ENCODE measurements at places on chromosomes 6 and 20. TPM values are rescaled to one million over a fixed set of nuclear protein-coding genes. Genes with fewer than 3 reads are reported as not detected.

The FILIP1 gene
- total RNA-seq, result 0.79 TPM

The PSMB1 gene
- 175 TPM for total RNA-seq

The TAP1 gene
- total RNA-seq, result 2.8 TPM

The FOXC1 gene
- total RNA-seq, result 1.7 TPM

The LST1 gene
- not detected for total RNA-seq

The LY6G6C gene
- 1.2 TPM for total RNA-seq

The PGM3 gene
- total RNA-seq, result 52.4 TPM

The PXMP4 gene
- 5.6 TPM for total RNA-seq

The TULP1 gene
- not detected for total RNA-seq

The VGLL2 gene
- total RNA-seq, result 0.16 TPM

The IP6K3 gene
- total RNA-seq, result 0.89 TPM

The GUCA1A gene
- 1.3 TPM for total RNA-seq

The C20orf204 gene
- total RNA-seq, result 2.3 TPM

The MLIP gene
- not detected for total RNA-seq

The SCUBE3 gene
- 22.2 TPM for total RNA-seq

The SLCO4A1 gene
- 7.0 TPM for total RNA-seq

The TRMT11 gene
- total RNA-seq, result 31.0 TPM

Data from neural crest cell (in vitro differentiated cells).